ENCODE measurements at places on chromosomes 2 and 18.
A peak's percentile ranks its signal among the peaks of the same experiment; 100 is the strongest.

DNA sequence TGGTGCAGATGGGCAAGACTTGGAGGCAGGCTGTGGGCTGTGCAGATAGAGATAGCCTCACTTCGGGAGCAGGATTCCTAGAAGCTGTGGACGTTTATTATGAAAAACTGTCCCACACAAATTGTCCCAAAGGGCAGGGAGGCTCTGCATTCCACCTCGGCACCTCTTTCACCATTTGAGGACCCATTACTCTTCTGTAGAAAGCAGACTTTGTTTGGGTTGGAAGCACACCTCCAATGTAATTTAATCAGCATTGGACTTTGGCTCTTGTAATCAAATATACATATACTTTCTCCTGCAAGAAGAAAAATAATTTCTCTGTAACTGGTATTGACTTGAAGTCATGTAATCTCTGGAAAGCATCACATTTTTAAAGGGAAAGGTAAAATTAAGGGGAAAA, 8.5 kb downstream of the ONECUT2 start:
- no peak for DNase-seq

GRCh38 chr2:1687254-1687653, 57.1 kb downstream of the PXDN start:
- no peak for DNase-seq

GRCh38 chr18:47912343-47912742, 18.1 kb downstream of the SMAD2 start:
- no peak for DNase-seq

DNA sequence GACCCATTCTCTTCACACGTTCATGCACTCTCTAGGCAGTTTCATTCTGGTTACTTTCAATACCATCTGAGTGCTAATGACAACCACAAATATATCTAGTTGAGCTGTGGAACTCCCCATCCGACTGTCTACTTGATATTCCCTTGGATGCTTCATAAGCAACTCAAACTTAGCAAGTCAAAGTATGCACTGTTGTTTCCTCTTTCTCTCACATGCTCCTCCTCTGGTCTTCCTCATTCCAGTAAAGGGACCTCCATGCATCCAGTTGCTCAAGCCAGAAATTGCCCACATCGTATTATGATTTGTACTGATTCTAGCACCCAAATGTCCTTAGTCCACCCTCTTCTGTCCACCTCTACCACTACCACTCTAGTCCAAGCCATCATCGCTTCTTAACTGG, 22.3 kb downstream of the SEMA4F start:
- DNase-seq = no peak

- DNase-seq = no peak
Measured at GRCh38 chr18:13221869-13222855, 3.6 kb downstream of the LDLRAD4 start.

GRCh38 chr2:45769854-45770576, 118.5 kb downstream of the PRKCE start:
- DNase-seq = no peak

GRCh38 chr2:64383016-64383591, 70.9 kb upstream of the LGALSL start:
- DNase-seq = no peak

DNA sequence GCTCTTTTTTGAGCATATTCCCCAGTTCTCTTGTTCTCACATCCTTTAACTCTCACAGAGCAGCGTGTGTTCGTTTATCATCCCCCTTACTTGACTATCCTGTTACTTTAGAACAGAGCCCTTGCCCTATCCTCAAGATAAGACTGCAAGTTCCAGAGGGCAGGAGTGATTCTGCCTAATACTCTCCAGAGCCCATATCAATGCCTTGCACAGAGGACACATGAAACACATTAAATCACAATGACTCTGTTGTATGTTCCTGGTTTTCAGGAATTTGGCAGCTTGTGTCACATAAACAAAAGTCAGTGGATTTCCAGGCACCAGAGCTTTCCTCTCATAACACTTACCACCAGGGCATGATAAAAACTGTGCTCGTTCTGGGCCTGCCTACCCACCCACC, 156.7 kb downstream of the RNF144A start:
- DNase-seq = no peak

- no peak for DNase-seq
Measured at GRCh38 chr2:138000009-138000408, 35.7 kb downstream of the HNMT start.

DNA sequence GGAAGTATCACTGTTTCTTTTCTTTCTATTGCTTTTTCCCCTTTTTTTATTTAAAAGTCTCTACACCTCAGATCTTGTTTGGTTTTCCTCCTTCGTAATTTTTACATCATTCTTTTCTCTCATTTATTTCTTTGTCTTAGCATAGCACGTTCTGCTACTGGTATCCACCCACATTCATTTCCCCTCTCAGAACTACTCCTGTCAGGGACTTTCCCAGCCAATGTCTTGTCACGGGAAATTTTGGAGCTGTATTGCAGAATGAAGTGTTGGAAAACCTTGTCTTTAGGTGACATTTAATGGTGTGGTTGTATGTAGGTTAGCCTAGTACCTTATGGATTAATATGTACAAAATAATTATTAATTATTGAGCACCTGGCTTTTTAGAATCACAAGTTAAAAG, 34.0 kb downstream of the TTLL4 start:
- DNase-seq = no peak

GRCh38 chr18:61581578-61582201, 248.5 kb downstream of the CDH20 start:
- peak; percentile 51 for DNase-seq

GRCh38 chr2:140551287-140551686, 1579.5 kb downstream of the LRP1B start:
- no peak for DNase-seq

DNA sequence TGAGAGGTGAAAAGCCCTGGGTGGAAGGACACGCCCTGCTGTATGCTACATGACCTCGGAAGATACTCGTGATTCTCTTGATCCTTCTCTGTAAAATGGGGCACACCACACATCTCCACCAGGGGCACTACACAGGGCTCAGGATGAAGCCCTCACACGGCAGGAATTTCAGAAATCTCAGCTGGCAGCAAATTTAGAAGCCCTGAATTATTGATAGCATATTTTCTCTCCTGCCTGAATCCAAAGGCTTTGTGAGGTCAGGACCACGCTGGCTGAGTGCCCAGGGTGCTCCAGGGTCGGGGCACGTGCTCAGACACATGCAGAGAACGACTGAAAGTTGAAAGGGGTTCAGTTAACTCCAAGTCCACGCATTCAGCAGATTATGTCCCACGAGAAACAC, 42.1 kb upstream of the GALR1 start:
- DNase-seq = peak; percentile 61

GRCh38 chr2:136255127-136255526, 137.2 kb upstream of the CXCR4 start:
- no peak for DNase-seq

- no peak for DNase-seq
Measured at GRCh38 chr2:201223089-201224073, 37.0 kb upstream of the CASP8 start.

DNA sequence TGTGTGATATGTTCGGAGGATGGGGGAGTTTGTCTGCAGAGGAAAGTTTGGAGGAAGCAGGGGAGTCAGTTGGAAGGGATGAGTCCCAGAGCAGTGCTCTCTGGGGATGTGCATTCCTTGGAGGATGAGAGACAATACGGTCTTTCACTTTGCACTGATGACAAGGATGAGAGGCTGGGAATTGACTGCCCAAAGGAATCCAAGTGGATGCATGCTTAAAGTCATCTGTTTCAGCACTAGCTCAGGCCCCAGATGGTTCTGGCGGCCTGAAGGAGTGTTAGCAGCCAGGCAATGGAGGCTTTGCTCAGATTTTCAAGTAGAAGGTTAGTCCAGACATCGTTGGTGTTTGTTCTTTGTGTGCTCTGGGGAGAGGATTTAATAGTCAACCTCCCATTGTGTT, 100.2 kb downstream of the CRIM1 start:
- no peak for DNase-seq

DNA sequence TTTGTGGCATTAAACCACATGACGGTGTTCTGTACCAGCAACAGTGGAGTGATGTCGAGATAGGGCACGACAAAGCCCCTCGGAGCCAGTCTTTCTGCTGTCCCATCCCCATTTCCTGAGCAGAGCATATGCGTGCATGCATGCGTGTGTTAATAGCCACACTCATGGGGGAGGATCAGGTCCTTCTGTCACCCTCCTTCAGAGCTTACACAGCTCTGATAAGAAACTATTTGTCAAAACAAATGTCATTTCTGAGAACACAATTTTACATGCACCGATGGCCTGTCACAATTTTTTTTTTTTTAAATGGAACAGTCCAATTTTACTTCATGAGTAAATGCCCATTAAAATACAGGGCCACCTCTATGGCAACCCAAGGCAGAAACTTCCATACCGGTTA, 95.9 kb upstream of the ZBTB14 start:
- DNase-seq = no peak

GRCh38 chr2:9748577-9748976, 94.7 kb upstream of the TAF1B start:
- DNase-seq = no peak

DNA sequence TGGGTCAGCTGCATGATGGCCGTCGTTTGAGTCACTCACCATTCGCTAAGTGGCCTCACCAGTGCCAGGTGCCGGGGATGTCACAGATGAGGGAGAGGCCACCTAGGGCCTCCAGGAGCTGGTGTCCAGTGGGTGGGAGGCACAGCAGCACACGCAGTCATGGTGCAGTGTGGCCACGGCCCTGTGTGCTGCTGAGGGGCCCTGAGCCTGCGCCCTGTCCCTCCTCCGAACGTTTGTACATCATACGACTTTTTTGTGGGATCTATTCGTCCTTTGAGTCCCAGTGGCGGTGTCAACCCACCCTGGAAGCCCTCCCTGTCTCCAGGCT, 30.1 kb upstream of the ODC1 start:
- DNase-seq = no peak

DNA sequence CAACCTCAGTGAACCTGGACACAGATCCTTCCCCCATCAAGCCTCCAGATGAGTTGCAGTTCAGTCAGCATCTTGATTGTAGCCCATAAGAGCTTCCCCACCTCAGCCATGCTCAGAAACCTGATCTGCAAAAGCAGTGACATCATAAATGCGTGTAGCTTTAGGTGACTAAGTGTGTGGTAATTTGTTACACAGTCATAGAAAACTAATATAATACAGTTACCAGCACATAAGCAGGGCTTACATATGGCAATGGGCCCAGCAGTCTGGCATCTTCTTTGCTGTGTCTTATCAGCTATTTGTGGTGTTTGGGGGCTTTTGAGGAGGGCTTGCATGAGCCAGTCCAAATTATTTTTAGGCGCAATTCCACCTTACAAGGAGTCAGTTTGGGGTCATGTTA, 807.0 kb downstream of the SLC4A3 start:
- DNase-seq = no peak

- no peak for DNase-seq
Measured at GRCh38 chr18:25568986-25569385, 217.0 kb upstream of the ZNF521 start.

- DNase-seq = no peak
Measured at GRCh38 chr2:108345951-108346350, 31.8 kb upstream of the SULT1C4 start.

DNA sequence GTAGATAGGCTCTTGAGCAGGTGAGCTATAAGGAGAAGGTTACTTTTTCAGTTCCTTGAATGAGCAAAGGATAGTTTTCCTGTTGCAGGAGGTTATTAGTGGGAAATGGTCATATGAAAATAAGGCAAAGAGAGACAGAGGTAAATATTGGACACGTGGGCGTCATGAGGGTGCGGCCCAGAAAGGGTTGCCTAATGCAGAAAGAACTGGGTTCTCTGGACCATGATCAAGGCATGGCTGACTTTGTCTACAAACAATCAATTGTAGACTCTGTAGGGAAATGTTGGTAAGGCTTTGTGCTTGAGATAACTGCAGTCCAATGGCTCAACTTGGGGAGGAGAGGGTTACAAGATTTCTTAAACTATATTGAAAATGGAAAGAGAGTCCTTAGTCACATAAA, 585.8 kb downstream of the BCL11A start:
- DNase-seq = no peak

GRCh38 chr18:51522821-51523220, 325.3 kb upstream of the MEX3C start:
- no peak for DNase-seq

- DNase-seq = no peak
Measured at GRCh38 chr2:113084249-113085000, 16.7 kb downstream of the IL1F10 start.

- no peak for DNase-seq
Measured at GRCh38 chr18:26869640-26870039, 4.1 kb upstream of the AQP4 start.

DNA sequence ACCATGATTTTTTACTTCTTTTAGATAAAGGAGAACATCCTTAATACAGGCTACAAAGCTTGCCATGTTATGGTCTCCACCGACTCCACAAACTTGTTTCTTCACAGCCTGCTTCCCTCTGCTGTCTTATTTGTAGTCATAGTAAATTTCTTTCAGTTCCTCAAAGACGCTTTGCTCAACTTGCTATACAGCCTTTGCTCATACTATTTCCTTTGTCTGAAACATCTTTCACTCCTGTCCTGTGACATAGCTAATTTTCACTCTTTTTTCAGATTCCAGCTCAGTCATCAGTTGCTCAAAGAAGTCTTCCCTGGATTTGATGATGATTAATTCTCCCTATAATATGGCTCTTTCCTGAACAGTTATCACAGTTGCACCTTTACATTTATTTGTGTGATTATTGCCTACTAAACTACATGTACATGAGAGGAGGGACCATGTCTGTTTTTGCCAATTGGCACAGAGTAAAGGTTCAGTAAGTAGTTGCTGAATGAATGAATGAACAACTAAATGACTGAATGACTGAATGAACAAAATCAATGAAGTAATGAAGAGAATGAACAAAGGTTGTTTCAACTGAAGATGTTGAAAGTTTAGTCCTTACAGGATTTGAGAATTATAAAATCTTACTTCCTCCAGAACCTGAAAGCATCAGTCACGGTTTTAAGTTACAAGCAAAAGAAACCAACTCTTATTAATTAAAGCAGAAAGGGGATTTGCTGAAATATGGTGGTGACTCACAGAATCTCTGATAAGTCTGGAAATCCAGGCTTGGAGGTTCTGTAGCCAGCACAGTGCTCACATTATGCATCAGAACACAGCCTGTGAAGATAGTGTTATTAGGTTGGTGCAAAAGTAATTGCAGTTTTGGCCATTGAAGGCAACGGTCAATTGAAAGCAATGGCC, 186.4 kb upstream of the FAM98A start:
- no peak for DNase-seq

DNA sequence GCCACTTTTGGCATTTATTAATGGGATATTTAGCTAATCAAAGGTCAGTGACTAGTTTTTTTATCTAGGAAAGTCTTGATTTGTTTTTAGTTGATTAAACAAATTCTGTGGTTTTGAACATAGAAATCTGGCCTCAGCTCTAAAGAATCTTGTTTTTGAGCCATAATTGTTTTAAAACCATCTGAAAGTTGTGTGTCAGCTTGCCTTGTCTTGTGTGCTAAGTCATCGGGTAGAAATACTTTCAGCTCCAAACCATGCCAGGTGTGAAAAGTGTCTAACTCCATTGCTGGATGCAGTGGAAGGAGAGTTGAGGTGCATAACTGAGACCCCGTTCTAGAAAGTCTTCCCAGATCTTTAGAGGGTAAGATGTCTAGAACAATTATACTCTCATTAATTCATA, 22.7 kb downstream of the FARP2 start:
- DNase-seq = no peak

GRCh38 chr18:46456691-46457090, 200.3 kb downstream of the LOXHD1 start:
- DNase-seq = no peak

Data from activated CD4-positive, alpha-beta T cell treated with anti-CD3 and anti-CD28 coated beads for 4 hours (primary cell).